ENCODE measurements at places on chromosomes 6 and 20.

GRCh38 chr20:40532103-40532502 lies 156.9 kb downstream of the MAFB start:
- DNase-seq, result peak; percentile 4

GRCh38 chr20:58188527-58188926 lies 39.9 kb downstream of the ANKRD60 start:
- no peak for DNase-seq

GRCh38 chr6:156865019-156865629 lies 87.9 kb downstream of the ARID1B start:
- DNase-seq, result no peak

DNA sequence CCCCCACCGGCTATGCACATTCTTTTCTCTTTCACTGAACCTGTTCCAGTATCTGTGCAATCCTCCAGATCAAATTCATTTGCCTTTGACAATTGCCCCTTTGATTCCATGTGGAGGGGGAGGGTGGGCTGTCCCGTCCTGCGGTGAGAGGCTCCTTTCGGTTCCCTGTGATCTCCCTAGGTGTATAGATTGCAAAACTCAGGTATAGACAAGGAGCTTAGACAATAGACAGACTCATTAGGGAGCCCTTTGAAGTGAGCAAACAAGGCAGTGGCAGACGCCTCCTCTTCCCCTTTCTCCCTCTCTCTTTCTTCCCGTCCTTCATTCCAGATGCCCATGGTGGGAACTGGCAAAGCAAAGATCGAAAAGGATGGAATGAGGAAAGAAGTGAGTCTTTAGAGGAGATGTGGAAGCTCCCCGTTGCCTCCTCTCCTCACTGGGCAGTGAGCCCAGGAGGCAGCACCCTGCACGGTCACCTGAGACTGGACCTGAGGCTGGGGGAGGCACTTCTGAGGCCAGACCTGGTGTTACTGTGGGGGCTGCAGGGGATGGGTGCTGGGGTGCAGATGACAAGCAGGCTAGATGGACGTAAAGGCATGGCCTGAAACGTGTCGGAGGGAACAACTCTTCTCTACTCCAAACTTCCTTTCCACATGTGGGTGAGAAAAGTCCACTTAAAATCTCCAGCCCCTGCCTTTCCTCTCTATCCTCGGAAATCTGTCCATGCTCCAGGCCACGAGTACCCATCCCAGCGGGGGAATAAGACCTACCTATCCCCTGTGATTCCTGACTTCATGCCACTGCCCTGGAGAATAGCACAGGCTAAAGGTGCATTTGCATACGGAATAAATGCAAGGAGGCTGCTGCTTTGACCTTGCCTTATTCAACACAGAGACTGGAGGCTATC lies 256.6 kb upstream of the FOXQ1 start:
- DNase-seq, result no peak

DNA sequence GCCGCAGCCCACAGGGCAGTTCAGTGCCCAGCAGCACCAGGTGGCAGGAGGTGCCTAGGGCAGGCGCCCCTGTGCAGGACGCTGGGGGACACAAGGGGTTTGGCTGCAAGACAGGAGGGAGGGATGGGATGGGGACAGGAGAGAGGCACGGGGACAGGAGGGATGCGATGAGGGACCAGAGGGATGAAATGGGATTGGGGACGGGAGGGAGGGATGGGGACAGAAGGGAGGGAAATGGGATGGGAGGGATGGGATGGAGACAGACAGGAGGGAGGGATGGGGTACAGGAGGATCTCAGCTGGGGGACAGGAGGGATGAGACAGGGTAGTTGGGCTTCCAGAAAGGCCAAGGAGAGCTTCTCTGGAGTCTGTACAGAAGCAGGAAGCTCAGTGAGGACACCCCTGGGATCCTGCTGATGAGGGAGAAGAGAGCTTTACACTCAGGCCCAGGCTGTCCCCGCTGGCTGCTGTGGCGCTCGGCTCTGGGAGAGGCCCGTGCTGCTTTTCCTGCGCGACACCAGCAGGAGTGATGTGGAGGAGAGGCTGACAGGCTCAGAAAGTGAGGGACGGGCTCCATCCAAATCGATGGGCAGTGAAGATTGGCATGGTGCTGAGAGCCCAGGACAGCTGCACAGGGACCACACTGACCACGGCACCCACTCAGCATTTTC lies 400.8 kb downstream of the SMOC2 start:
- DNase-seq, result no peak

DNA sequence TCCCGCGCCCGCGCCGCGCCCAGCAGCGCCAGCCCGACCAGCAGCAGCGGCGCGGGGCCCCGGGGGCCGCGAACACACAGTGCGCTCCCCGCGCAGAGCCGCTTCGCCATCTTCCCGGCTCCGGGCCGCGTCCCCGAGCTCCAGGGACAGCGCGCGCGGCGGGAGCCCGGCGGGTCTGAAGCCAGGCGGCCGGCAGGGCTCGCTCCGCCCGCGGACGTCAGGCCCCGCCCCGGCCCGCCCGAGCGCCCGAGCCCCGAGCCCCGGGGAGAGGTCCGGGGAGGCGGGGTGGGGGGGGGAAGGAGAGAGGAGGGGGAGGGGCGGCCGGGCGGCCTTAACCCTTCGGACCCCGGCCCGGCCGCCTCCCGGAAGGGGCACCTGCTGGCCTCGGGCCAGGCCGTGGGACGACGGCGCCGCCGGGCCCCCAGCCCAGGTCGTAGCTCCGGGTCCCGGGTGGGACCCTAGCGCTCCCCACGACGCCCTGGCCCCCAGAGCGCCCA lies at the start of gene LAMA5:
LAMA5 (minus strand) TSS at position 177 of the 497 bp plus-strand sequence; CDS start at position 110, 67 bp downstream.
- DNase-seq, result no peak

DNA sequence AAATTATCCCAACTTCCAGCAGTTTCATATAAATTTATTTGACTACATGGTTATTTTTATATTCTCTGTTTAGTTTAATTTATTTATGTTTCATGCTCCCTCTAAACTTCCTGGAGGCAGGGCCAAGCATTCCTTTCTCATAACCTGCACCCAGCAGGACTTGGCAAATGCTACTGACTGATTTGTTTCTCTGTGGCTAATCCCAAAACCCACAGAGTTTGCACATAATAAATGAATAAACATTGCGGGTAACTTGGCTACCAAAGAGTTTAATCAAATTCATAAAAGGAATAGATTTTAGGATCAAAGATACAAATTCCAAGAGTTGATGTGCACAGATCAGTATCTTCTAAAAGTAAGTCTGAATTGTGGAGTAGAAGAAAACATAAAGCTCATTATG lies 239.5 kb downstream of the SLC35F1 start:
- DNase-seq, result no peak

GRCh38 chr6:88562353-88563276 lies 396.5 kb upstream of the CNR1 start:
- DNase-seq, result no peak

DNA sequence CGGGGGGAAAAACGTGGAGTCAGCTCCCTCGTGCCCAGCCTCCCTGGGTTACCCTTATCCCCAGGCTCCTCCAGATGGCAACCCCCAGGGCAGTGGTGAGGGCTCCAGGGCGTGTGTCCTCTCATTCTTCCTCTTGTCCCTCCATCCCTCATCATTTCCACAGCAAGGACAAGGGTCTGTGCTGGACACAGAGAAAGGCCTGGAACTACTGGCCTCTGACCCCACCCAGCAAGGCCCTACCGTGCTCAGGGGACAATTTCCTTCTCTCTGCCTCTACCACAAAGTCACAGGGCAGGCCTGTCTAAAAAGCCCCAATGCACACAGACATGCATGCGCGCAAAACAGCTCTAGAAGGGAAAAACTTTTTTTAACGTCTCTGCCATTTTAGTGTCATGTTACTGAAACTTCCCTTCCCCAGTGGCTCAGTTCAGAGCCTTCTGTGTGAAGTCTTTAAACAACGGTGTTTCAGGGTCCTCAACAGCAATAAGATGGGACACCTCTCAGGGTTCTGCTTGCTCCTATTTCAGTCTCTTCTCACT lies 1.1 kb upstream of the SLC35B2 start:
- DNase-seq, result no peak

DNA sequence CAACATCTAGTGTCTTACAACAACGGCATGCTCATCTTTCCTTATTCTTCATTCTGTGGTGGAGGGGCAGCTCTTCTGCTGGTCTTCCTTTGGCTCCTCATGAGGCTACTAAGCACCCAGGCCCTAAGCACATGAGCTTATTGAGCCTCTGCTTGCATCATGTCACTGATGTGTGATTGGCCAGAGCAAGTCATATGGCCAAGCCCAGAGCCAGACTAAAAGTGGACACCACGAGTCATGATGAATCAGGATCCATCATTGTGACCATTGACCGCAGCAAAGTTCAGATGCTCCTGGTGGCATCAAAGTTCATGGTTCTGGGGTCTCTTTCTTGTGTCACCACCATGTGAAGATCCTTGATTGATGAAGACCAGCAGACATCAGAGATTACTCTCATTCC lies 192.0 kb upstream of the FOXA2 start:
- no peak for DNase-seq

GRCh38 chr6:153942361-153942760 lies 96.7 kb upstream of the OPRM1 start:
- no peak for DNase-seq

- DNase-seq, result no peak
These were observed 61.1 kb upstream of the SPTLC3 start for GRCh38 chr20:12947691-12948090.

GRCh38 chr6:142854589-142855488 lies 90.1 kb downstream of the HIVEP2 start:
- no peak for DNase-seq

- no peak for DNase-seq
These were observed 35.9 kb downstream of the MAPK14 start for GRCh38 chr6:36063318-36064060.

- no peak for DNase-seq
These were observed 3.5 kb upstream of the LBP start for GRCh38 chr20:38342713-38343310.

DNA sequence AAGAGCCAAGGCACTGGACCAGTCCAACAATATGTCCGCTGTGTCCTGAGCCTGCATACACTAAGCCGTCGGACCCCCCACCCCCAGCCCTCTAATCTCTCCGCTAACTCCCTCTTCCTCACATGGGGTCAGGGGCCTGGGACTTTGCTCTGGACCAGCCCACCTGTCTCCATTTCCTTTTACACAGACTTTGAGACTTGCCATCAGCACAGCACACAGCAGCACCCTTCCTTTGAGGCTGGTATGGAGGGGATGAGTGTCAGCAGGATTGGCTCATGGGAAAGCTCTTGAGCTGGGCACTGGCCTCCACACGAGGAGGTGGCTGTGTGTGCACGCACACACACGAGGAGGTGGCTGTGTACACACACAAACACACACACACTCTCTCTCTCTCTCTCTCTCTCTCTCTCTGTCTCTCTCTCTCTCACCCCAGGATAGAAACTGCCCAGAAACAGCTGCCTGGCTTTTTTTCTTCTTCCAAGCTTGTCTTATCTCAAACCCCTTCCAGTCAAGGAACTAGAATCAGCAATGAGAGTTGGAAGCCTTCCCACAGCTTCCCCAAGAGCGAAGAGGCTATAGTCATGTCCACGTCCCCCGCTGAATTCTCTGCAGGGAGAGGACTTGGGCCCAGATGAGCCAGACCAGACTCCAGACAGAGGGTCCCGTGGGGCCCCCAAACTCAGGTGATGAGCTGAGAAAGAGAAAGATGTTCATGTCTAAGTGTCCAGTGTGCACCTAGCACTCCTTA lies 18.6 kb downstream of the SLC9A8 start:
- DNase-seq, result no peak

GRCh38 chr6:102942206-102942605 lies 1548.7 kb downstream of the GRIK2 start:
- no peak for DNase-seq

DNA sequence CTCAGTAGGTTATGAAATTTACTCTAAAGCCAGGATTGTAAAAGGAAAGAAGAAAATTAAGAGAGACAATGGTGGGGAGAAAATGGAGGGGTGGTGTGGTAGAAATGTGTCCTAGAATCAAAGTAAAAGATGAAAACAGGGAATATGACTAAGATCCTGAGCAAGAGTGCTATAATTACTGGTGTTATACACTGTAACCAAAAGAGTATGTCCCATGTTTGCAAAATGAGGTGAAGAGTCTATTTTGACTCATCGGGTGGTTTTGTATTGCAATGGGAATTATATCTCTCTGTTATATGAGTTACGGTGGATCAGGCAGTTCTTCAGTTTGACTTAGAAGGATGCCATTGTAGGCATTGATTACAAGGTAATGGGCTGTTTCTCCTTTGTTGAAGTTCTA lies 8.5 kb downstream of the L3MBTL3 start:
- no peak for DNase-seq

DNA sequence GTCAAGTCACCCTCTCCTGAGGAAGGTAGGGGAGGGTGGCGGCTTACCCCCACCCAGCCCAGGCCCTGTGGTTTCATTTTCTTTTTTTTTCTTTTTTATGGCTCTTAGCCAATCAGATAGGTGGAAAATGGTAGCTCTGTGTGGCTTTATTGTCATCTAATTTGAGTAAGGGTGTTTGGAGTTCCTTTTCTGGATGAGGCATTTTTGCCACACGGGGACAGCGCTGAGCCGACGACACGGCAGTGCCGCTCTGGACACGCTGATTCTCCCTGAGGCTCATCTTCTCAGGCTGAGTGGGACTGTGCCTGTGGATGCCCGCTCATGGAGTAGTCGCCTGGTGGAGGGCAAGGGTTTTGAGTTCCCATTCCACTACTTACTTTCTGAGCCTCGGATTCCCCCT lies 37.6 kb upstream of the ANGPT4 start:
- no peak for DNase-seq

- no peak for DNase-seq
These were observed 73.5 kb upstream of the NFATC2 start for GRCh38 chr20:51616060-51616459.

DNA sequence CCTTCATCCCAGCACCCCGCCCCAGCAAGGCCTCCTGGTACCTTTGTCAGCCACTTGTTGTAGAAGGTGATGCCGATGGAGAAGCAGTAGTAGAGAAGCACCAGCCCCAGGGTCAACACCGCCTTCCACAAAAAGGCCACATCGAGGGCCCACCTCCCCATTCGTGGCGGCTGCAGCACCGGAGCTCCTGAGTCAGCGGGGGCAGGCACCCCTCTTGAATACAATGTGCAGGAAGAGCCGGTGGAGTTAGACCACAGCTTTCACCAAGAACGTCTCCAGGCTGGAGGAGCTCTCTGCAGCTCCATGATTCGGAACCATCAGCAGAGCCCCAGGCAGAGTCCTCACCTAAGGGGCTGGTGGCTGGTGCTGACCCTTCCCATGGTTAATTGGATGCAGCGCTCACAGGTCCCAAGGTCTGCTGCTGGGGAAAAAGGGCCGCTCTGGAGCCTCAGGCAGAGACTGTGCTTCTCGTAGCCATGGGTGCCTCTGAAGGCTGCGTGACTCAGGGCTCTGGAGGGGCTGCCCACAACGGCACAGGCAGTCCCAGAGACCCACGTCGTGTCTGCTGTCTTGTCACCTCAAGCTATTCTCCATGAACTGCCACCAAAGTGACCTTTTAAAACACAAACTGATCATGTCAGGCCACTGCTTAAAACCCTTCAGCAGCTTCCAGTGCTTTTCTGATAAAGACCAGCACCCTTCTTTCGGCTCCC lies 47.9 kb downstream of the ELMO2 start:
- no peak for DNase-seq

GRCh38 chr6:119077391-119077642 lies 1.1 kb downstream of the FAM184A start:
- DNase-seq, result no peak

DNA sequence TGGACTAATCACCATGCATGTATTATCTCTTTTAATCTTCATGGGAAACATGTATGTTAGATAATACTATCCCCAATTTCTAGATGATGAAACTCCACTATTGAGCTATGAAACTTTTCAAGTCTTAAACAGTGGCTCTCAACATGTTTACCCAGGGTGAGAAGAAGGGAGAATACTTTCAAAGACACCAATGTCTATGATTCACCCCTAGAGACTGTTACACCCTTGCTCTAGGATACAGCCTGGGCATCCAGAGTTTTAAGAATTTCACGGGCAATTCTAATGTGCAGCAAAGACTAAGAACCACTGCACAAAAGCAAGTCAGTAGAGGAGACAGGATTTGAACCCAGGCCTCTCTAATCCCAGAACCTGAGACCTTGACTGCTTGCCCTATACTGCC lies 47.8 kb downstream of the GFOD1 start:
- DNase-seq, result no peak
